ENCODE measurements at places on chromosomes 1 and 21. TPM values are rescaled to one million over a fixed set of nuclear protein-coding genes. Genes with fewer than 3 reads are reported as not detected.

NPHS2 gene
- not detected for total RNA-seq

CCDC27 gene
- total RNA-seq = not detected

KCNJ9 gene
- total RNA-seq = not detected

SCCPDH gene
- 25.0 TPM for total RNA-seq

SLC6A17 gene
- 3.6 TPM for total RNA-seq

TRIM67 gene
- total RNA-seq = 1.1 TPM

CHIA gene
- total RNA-seq = not detected

GNG5 gene
- 178 TPM for total RNA-seq

ATP1A4 gene
- total RNA-seq = not detected

ADAMTS1 gene
- total RNA-seq = 141 TPM

INAVA gene
- total RNA-seq = 10.3 TPM

TNFRSF8 gene
- total RNA-seq = 0.22 TPM

RHEX gene
- total RNA-seq = not detected

CYP4Z1 gene
- not detected for total RNA-seq

SSX2IP gene
- 13.4 TPM for total RNA-seq

ZNF124 gene
- 28.6 TPM for total RNA-seq

LRRC38 gene
- not detected for total RNA-seq

UBL4B gene
- total RNA-seq = not detected

RCSD1 gene
- total RNA-seq = 0.98 TPM

All from astrocyte (in vitro differentiated cells and primary cell).